Colonic mucosa (tissue), 4 donors: ENCODE measurements at places on chromosomes 16 and 17. TPM values are rescaled to one million over a fixed set of nuclear protein-coding genes. Genes with fewer than 3 reads are reported as not detected.

PCTP gene
- total RNA-seq: 35.5 TPM

PSMB10 gene
- total RNA-seq: 124 TPM

KCNJ16 gene
- 0.35 TPM for total RNA-seq

DNA sequence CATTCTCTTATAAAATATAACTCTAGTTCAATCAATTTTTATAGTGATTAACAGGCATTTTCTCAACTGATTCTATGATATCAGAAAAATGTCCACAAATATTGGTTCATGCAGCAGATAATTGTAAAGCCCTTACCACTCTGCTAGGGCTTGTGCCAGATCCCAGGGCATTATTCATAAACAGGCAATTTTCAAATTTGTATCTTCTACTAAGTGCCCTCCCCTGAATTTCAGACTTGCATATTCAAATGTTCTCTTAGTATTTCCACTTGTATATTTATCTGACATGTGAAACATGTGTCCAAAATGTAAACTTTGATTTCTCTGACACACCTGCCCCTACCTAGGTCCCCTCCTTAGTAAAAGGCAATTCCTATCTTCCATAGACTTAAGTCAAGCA, 9.3 kb downstream of the CPHXL2 start:
- no peaks in the 10 kb centered on the region for H3K4me1 ChIP-seq
- no peaks in the 10 kb centered on the region for H3K27me3 ChIP-seq
- H3K4me3 ChIP-seq: no peak overlapping the region

GRCh38 chr16:11296706-11297491, 15.8 kb upstream of the PRM1 start:
- H3K36me3 ChIP-seq: no peaks in the 10 kb centered on the region
- peaks cover 7% of the 10 kb centered on the region for H3K4me1 ChIP-seq
- H3K27me3 ChIP-seq: no peaks in the 10 kb centered on the region
- no peak overlapping the region for H3K27ac ChIP-seq
- no peak for DNase-seq

GRCh38 chr17:73302189-73302588, 9.6 kb downstream of the CDC42EP4 start:
- peaks cover 23% of the 10 kb centered on the region for H3K4me1 ChIP-seq
- DNase-seq: no peak
- no peaks in the 10 kb centered on the region for H3K27me3 ChIP-seq
- no peaks in the 10 kb centered on the region for H3K36me3 ChIP-seq
- no peak overlapping the region for H3K27ac ChIP-seq

GRCh38 chr16:53281280-53281679, 153.0 kb upstream of the RBL2 start:
- H3K27me3 ChIP-seq: no peaks in the 10 kb centered on the region
- peaks cover 1% of the 10 kb centered on the region for H3K36me3 ChIP-seq
- H3K4me1 ChIP-seq: no peaks in the 10 kb centered on the region
- DNase-seq: no peak
- no peak overlapping the region for H3K27ac ChIP-seq
- no peak overlapping the region for H3K4me3 ChIP-seq

- H3K27ac ChIP-seq: peak overlapping the region; percentile 69
- no peak overlapping the region for H3K4me3 ChIP-seq
- no peaks in the 10 kb centered on the region for H3K36me3 ChIP-seq
These were observed 168.0 kb upstream of the FOXF1 start for GRCh38 chr16:86342161-86342834.

- H3K4me3 ChIP-seq: no peak overlapping the region
- no peaks in the 10 kb centered on the region for H3K36me3 ChIP-seq
- no peaks in the 10 kb centered on the region for H3K4me1 ChIP-seq
These were observed 40.1 kb downstream of the SKAP1 start for GRCh38 chr17:48389903-48390302.

DNA sequence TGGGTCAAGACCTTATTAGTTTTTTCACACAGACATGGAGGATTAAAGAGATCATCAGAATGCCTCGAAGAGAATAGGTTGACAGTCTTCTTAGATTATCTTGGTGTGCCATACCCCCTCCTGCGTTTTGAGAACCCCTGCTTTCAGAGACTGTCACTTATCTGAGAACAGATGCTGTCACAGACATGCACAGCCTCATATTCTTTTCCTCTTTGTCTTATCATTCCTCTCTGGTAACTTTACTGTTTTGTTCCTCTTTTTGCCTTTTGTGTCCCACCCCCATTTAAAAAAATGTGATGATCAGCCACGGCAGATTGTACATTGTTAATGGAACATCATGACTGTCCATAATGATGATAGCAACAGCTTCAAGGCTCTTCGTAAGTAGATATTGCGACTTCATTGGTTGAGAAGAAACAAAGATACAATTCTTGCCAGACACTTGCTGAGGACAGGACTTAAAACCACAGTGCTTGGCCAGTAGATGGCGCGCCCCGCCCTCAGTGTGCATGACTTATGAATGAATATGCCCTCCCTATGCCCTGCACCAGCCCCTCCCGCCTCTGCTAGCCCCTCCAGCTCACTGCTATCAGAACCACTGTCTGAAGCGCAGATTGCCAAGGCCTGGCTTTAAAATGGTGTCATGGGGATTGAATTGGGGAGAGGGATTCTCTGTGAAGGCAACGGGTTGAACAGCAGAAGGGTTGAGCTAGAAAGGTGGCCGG, 2.6 kb upstream of the PITPNC1 start:
- H3K27ac ChIP-seq: no peak overlapping the region
- no peaks in the 10 kb centered on the region for H3K27me3 ChIP-seq
- H3K4me1 ChIP-seq: no peaks in the 10 kb centered on the region
- H3K4me3 ChIP-seq: no peak overlapping the region
- H3K36me3 ChIP-seq: no peaks in the 10 kb centered on the region

DNA sequence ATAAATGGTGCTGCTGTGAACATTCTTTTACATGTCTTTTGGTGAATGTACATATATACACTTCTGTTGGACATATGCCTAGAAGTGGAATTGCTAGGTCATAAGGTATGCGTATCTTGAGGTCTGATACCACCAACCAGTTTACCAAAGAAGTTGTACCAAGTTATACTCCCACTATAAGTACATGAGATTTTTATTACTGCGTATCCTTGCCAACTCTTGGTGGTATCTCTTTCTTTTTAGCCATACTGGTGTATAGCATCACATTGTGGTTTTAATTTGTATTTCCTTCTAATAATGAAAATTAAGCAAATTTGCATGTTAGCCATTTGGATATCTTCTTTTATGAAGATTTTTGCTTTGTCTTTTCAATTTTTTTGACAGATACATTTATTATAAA, 80.5 kb downstream of the ATF7IP2 start:
- H3K4me3 ChIP-seq: no peak overlapping the region
- no peaks in the 10 kb centered on the region for H3K36me3 ChIP-seq
- H3K27me3 ChIP-seq: no peaks in the 10 kb centered on the region
- H3K4me1 ChIP-seq: no peaks in the 10 kb centered on the region
- H3K27ac ChIP-seq: no peak overlapping the region

GRCh38 chr17:81294512-81295030, 536 bp downstream of the SLC38A10 start:
- DNase-seq: peak; percentile 53
- no peaks in the 10 kb centered on the region for H3K36me3 ChIP-seq
- H3K4me1 ChIP-seq: peaks cover 4% of the 10 kb centered on the region
- H3K27ac ChIP-seq: peak overlapping the region; percentile 90

DNA sequence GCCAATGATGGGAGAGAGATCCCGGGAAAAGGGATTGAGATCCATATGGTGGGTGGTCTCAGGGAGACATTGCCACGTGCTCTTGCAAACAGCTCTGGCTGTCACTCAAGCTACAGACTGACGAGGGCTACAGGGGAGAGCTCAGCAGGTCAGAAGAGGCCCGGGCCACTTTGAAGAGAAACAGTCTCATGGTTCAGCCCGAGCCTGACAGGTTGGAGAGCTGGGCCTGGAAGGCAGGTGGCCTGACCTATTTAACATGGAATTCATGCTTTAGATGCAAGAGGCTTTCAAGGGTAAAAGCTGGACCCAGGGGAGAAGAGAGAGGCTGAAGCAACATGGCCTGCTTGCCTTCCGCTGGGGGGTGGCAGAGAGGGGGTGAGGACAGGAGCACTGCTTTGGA, 81.0 kb upstream of the BRD7 start:
- H3K4me3 ChIP-seq: no peak overlapping the region
- H3K36me3 ChIP-seq: no peaks in the 10 kb centered on the region
- no peaks in the 10 kb centered on the region for H3K27me3 ChIP-seq
- no peaks in the 10 kb centered on the region for H3K4me1 ChIP-seq
- DNase-seq: no peak
- H3K27ac ChIP-seq: no peak overlapping the region

- no peak overlapping the region for H3K27ac ChIP-seq
- H3K4me1 ChIP-seq: peaks cover 6% of the 10 kb centered on the region
- no peak for DNase-seq
- H3K36me3 ChIP-seq: peaks cover 12% of the 10 kb centered on the region
These were observed 39.4 kb downstream of the XPO6 start for GRCh38 chr16:28172336-28172735.

DNA sequence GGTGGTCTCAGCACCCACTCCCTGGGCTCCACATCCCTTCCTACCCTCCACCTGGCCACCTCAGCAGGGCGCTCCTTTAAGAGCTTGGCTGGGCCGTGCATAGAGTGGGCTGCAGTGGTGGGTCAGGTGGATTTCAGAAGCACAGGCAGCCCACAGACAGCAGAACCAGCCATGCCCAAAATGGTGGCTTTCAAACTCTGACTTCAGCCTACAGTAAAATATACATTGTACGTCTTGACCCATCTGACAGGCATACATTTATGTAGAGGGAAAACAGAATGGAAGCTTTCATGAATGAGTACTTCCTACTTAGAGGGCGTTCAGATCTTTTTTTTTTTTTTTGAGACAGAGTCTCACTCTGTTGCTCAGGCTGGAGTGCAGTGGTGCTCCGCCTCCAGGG, 26.0 kb upstream of the LASP1NB start:
- no peak overlapping the region for H3K4me3 ChIP-seq
- H3K4me1 ChIP-seq: peaks cover 38% of the 10 kb centered on the region
- DNase-seq: no peak
- no peaks in the 10 kb centered on the region for H3K27me3 ChIP-seq

DNA sequence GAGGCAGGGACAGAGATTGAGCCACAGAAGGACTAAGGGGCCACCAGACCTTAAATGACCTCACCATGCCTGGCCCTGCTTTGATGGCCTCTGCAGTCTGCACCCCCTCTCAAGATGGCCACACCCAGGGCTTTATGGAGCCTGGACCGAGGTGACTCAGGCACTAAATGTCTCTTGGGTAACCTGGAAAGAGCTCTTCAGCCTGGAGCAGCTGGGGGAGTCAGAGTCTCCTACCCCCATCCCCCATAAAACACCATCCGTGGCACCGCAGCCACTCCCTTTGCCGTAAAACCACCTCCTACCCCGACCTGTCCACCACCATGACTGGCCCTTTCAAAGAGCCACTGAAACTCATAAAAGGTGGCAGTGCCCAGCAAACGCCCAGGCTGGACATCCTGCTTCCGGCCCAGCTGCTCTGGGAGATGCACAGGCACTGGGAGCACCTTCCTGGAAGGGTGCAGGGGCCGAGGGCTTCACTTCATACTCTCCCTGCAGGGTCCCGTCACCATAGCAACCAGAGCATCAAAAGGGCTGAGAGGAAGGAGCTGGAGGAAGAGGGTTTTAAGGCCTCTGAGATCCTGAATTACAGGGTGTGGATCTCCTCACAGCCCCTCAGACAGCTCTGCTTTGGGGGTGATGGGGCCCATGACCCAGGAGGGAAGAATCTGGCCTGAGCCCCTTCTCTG, 22.3 kb downstream of the FOXN1 start:
- no peak overlapping the region for H3K4me3 ChIP-seq
- peak overlapping the region; percentile 49 for H3K27ac ChIP-seq
- no peaks in the 10 kb centered on the region for H3K27me3 ChIP-seq
- peaks cover 27% of the 10 kb centered on the region for H3K4me1 ChIP-seq
- no peaks in the 10 kb centered on the region for H3K36me3 ChIP-seq

DNA sequence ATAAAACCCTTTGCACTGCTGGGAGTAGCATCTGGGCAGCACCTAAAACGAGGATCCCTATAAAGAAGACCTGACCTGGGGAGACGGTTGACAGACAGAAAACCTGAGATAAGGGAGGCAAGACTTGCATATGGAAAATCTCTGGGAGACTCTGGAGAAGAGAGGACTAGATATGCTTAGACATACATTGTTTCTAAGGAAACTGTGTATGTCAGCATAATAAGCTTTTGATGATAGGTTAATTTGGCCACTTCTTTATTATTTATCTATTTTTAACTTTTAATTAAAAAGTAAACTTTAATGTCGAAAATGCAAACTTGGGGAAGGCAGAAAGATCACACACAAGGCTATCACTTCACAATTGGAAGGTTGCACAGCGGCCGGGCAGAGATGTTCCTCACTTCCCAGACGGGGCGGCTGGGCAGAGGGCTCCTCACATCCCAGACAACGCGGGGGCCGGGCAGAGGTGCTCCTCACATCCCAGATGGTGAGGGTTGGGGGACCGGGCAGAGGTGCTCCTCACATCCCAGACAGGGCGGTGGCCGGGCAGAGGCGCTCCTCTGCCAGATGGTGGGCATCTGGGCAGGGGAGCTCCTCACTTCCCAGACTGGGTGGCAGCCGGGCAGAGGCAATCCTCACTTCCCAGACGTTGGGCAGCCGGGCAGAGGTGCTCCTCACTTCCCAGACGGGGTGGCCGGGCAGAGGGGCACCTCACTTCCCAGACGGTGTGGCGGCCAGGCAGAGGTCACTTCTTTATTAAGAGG, 64.3 kb upstream of the HS3ST3A1 start:
- DNase-seq: no peak
- no peaks in the 10 kb centered on the region for H3K27me3 ChIP-seq
- no peak overlapping the region for H3K4me3 ChIP-seq
- H3K27ac ChIP-seq: no peak overlapping the region
- no peaks in the 10 kb centered on the region for H3K4me1 ChIP-seq
- no peaks in the 10 kb centered on the region for H3K36me3 ChIP-seq

- H3K4me3 ChIP-seq: no peak overlapping the region
- peaks cover 5% of the 10 kb centered on the region for H3K4me1 ChIP-seq
- no peaks in the 10 kb centered on the region for H3K36me3 ChIP-seq
- H3K27ac ChIP-seq: no peak overlapping the region
- H3K27me3 ChIP-seq: no peaks in the 10 kb centered on the region
These were observed 130.9 kb downstream of the PARN start for GRCh38 chr16:14499110-14499509.
